Activated T-helper 2 cell treated with anti-CD3 and anti-CD28 coated beads, Interferon-gamma antibody, Interleukin-2, Interleukin-4, amounts not matched to agents 10 μg/mL and 5 μg/mL and 100 μg/mL, durations not matched to agents 14 hours and 24 hours and 36 hours (primary cell): ENCODE measurements at places on chromosomes 7 and 10.

- no peak for DNase-seq
- H3K4me3 ChIP-seq, result no peak overlapping the region
- H3K4me1 ChIP-seq, result no peaks in the 10 kb centered on the region
These were observed 761.9 kb downstream of the MAGI2 start for GRCh38 chr7:78691584-78691983.

DNA sequence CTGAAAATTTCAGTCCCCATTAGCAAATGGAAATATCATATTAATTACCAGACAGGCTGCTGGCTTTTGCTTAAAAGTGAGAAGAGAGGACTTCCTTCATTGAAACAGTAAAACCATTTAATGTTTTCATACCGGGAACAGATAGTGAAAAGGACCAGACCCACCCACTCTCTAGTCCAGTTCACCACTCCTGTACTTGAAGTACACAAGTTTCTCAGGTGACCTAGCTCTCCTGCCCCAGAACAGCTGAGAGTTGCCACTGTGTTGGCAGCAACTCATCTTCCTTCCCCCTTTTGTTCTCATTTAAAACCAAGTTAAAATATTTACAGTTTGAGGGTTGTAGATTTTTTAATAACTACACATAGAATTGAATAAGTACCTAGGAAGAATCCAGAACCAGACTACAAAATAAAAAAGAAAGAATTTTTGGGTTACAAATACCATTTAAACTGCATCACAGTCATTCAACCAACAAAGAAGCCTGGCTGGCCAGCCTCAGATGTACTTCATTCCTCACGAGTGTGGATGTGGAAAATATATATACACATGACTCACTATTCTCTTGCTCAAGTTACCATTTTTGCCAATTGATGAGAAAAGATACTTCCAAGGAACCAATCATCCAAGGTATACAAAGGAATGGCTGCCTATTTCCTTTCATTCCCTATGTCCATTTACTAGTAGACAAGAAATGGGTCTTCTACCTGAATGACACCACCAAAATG, 68.1 kb downstream of the VPS41 start:
- H3K4me3 ChIP-seq, result no peak overlapping the region
- no peak for DNase-seq
- no peaks in the 10 kb centered on the region for H3K27me3 ChIP-seq
- H3K4me1 ChIP-seq, result peaks cover 3% of the 10 kb centered on the region

GRCh38 chr7:155901176-155901575, 88.9 kb upstream of the SHH start:
- H3K27me3 ChIP-seq, result peaks cover 1% of the 10 kb centered on the region
- H3K4me3 ChIP-seq, result no peak overlapping the region
- no peak for DNase-seq
- no peaks in the 10 kb centered on the region for H3K36me3 ChIP-seq
- no peaks in the 10 kb centered on the region for H3K4me1 ChIP-seq

DNA sequence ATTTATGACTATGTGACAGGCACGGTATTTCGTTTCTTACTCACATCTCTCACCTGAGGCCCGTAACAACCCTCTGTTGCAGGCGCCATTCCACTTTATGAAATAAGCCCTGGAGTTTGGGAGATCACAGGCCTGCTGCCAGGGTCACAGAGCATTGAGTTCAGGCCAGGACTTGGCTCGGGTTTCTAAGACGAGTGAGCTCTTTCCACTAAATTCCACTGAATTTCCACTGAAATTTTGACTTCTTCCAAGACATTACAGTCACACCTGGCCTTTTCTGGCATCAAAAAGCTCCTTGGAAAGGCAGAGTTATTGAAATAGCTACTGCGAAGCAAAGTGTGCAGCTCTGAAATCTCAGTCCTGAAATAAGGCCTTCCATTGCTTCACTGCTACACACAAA, 282.8 kb upstream of the MGMT start:
- H3K4me3 ChIP-seq, result no peak overlapping the region
- peaks cover 1% of the 10 kb centered on the region for H3K27me3 ChIP-seq
- no peaks in the 10 kb centered on the region for H3K36me3 ChIP-seq
- no peak overlapping the region for H3K27ac ChIP-seq
- DNase-seq, result no peak
- no peaks in the 10 kb centered on the region for H3K4me1 ChIP-seq

- H3K4me3 ChIP-seq, result no peak overlapping the region
- H3K36me3 ChIP-seq, result peaks cover 56% of the 10 kb centered on the region
These were observed 12.3 kb downstream of the KCTD7 start for GRCh38 chr7:66640802-66641525.

- H3K27me3 ChIP-seq, result no peaks in the 10 kb centered on the region
- H3K36me3 ChIP-seq, result peaks cover 66% of the 10 kb centered on the region
- H3K4me1 ChIP-seq, result no peaks in the 10 kb centered on the region
- no peak overlapping the region for H3K27ac ChIP-seq
- no peak for DNase-seq
These were observed 17.8 kb upstream of the CCNY start for GRCh38 chr10:35318551-35318950.

DNA sequence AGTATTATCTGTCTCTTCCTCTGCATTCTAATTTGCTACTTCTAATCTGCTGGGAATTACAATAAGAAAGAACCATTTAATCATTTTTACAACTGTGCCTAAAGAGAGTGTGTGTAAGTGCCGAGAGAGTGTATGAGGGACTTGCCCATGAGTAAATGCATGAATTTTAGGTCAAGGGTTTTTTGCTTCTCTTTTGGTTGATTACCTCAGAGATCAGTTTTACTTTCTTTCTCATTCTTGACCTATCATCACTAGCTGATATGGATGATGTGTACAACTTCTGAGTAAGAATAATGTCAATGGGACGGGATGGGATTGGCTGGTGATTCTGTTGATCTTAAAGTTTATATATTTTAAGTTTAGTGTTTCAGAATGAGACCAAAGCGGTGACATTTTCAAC, 47.8 kb downstream of the IKZF1 start:
- H3K4me3 ChIP-seq, result peak overlapping the region; percentile 49
- peak overlapping the region; percentile 91 for H3K27ac ChIP-seq

DNA sequence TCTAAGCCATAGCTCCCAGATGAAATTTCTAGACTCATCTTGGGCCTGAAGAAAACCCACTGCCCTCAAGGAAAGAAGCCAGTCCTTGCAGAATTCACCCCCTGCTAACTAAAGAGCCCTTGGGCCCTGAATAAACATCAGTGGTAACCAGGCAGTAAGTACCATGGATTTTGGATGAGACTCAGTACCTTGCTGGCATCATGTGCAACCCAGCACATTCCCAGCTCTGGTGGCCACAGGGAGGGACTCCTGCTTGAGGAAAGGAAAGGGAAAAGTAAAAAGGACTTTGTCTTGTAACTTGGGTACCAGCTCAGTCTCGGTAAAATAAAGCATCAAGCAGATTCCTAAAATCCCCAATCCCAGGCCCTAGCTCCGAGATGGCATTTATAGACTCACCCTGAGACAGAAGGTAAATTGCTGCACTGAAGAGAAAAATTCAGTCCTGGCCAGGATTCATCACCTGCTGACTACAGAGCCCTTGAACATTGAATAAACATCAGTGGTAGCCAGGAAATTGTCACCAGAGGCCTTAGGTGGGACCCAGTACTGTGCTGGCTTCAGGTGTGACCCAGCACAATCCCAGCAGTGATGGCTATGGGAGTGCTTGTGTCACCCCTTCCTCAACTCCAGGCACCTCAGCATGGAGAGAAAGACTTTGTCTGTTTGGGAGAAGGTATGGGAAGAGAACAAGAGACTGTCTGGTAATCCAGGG, 31.2 kb upstream of the SFTPD start:
- H3K4me3 ChIP-seq, result peak overlapping the region; percentile 23
- H3K36me3 ChIP-seq, result no peaks in the 10 kb centered on the region
- no peak overlapping the region for H3K27ac ChIP-seq

- no peak for DNase-seq
- H3K36me3 ChIP-seq, result peaks cover 39% of the 10 kb centered on the region
- peak overlapping the region; percentile 96 for H3K4me3 ChIP-seq
- H3K27me3 ChIP-seq, result no peaks in the 10 kb centered on the region
- H3K27ac ChIP-seq, result peak overlapping the region; percentile 77
These were observed 324 bp downstream of the TWNK start for GRCh38 chr10:100987685-100988049.

- H3K4me3 ChIP-seq, result no peak overlapping the region
- no peaks in the 10 kb centered on the region for H3K4me1 ChIP-seq
- DNase-seq, result no peak
- H3K27ac ChIP-seq, result no peak overlapping the region
- H3K36me3 ChIP-seq, result no peaks in the 10 kb centered on the region
- H3K27me3 ChIP-seq, result no peaks in the 10 kb centered on the region
These were observed 54.3 kb upstream of the DPYSL4 start for GRCh38 chr10:132132421-132132841.

GRCh38 chr7:81705206-81705605, 64.6 kb downstream of the HGF start:
- H3K4me3 ChIP-seq, result no peak overlapping the region
- no peak overlapping the region for H3K27ac ChIP-seq
- H3K27me3 ChIP-seq, result no peaks in the 10 kb centered on the region
- no peak for DNase-seq

DNA sequence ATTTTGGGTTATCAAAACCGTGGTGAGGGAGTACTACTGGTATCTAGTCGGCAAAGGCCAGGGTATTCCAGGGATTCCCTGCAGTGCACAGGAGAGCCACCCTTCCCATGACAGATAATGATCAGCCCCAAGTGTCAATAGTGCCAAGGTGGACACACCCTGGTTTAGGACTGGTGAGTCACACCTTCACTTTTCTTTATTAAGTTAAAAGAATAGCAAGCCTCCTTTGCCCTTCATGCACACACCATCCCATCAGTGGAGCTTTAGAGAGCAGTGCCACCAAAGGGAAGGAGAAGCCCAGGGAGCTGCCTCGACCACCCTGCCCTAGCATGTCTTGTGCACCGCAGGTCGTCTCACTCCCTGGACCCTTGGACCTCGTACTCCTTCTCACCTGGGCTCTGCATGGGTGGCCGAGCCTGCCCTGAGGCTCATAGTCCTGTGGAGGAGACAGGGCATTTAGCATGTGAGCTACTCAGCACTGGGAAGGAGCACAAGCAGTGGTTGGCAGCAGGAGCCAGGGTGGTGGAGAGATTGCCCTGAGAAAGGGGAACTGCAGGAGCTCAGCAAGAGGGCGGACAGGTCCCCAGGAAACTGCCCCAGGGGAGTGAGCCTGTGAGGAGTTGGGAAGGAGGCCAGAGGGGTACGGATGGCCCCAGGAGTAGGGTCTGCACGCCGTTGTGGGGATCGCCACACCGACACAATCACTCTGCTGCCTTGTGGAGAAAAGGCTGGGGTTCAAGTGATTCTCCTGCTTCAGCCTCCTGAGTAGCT, 17.4 kb downstream of the UBE2D4 start:
- no peak overlapping the region for H3K27ac ChIP-seq
- H3K4me3 ChIP-seq, result no peak overlapping the region
- DNase-seq, result no peak

- H3K4me3 ChIP-seq, result no peak overlapping the region
- no peaks in the 10 kb centered on the region for H3K36me3 ChIP-seq
- no peaks in the 10 kb centered on the region for H3K27me3 ChIP-seq
- H3K4me1 ChIP-seq, result no peaks in the 10 kb centered on the region
- H3K27ac ChIP-seq, result no peak overlapping the region
These were observed 106.5 kb downstream of the PRLHR start for GRCh38 chr10:118488710-118489497.

GRCh38 chr10:95296764-95297163, 6.0 kb upstream of the PDLIM1 start:
- H3K4me3 ChIP-seq, result no peak overlapping the region
- peaks cover 18% of the 10 kb centered on the region for H3K4me1 ChIP-seq
- H3K27me3 ChIP-seq, result peaks cover 6% of the 10 kb centered on the region
- H3K27ac ChIP-seq, result no peak overlapping the region

GRCh38 chr7:45660901-45661211, 86.7 kb downstream of the ADCY1 start:
- H3K27ac ChIP-seq, result no peak overlapping the region
- H3K36me3 ChIP-seq, result no peaks in the 10 kb centered on the region
- H3K4me3 ChIP-seq, result no peak overlapping the region
- no peaks in the 10 kb centered on the region for H3K4me1 ChIP-seq
- no peak for DNase-seq

- DNase-seq, result no peak
- H3K27ac ChIP-seq, result no peak overlapping the region
- no peaks in the 10 kb centered on the region for H3K36me3 ChIP-seq
- no peak overlapping the region for H3K4me3 ChIP-seq
- peaks cover 3% of the 10 kb centered on the region for H3K27me3 ChIP-seq
These were observed 269.5 kb downstream of the TRIL start for GRCh38 chr7:28688651-28689050.

GRCh38 chr7:112125250-112125649, 80.9 kb downstream of the DOCK4 start:
- no peaks in the 10 kb centered on the region for H3K4me1 ChIP-seq
- H3K36me3 ChIP-seq, result no peaks in the 10 kb centered on the region
- no peaks in the 10 kb centered on the region for H3K27me3 ChIP-seq
- H3K4me3 ChIP-seq, result no peak overlapping the region
- no peak for DNase-seq

- no peaks in the 10 kb centered on the region for H3K36me3 ChIP-seq
- H3K27ac ChIP-seq, result no peak overlapping the region
- no peak overlapping the region for H3K4me3 ChIP-seq
- peaks cover 17% of the 10 kb centered on the region for H3K4me1 ChIP-seq
- peak; percentile 27 for DNase-seq
These were observed 24.3 kb upstream of the CPA2 start for GRCh38 chr7:130242198-130243014.

DNA sequence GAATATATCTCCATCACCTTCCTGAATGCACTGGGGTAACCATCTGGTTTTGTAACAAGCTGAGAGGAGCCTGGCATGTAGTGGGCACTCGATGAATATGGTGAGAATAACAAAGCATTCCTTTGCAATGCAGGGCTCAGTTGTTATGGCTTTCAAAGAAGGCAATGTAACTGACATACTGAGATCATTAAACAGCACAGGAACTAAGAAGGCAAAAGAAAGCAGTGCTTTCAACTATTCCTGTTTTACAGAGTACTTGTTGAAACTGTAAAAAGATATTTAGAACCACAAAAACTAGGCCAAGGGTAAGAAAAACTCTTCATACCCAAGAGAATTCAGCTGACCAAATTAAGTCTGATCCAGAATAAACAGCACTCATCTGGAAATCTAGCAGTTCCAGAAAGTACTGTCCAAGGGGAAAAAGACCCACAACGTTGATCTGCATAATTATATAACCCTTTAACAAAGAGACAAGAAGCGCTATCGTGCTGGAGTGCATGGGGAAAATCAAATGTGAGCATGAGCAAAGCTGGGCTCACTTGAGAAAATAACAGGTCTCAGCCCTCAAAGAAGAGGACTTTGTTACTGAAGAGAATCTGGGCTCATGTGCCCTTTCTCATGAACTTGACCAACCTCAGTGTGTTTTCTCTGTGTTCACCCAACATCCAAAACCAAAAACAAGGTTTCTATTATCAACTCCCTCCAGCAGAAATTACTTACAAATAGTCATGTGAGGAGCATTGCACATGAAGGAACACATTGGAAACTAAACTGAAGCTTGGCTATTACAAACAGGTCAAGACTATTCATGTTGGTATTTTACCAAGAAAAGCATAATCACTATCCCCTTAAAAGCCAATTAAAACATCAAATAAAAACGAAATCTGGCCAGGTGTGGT, 116.2 kb downstream of the AVL9 start:
- H3K4me1 ChIP-seq, result no peaks in the 10 kb centered on the region
- no peak overlapping the region for H3K4me3 ChIP-seq
- H3K36me3 ChIP-seq, result no peaks in the 10 kb centered on the region
- no peak overlapping the region for H3K27ac ChIP-seq
- H3K27me3 ChIP-seq, result no peaks in the 10 kb centered on the region

- peak overlapping the region; percentile 97 for H3K27ac ChIP-seq
- peaks cover 33% of the 10 kb centered on the region for H3K4me1 ChIP-seq
- peak overlapping the region; percentile 95 for H3K4me3 ChIP-seq
- peaks cover 13% of the 10 kb centered on the region for H3K36me3 ChIP-seq
These were observed 19.1 kb downstream of the MXI1 start for GRCh38 chr10:110226543-110226925.

GRCh38 chr7:121620206-121620605, 224.1 kb upstream of the FAM3C start:
- H3K27ac ChIP-seq, result no peak overlapping the region
- H3K27me3 ChIP-seq, result no peaks in the 10 kb centered on the region
- no peak overlapping the region for H3K4me3 ChIP-seq
- H3K36me3 ChIP-seq, result no peaks in the 10 kb centered on the region
- DNase-seq, result no peak
- H3K4me1 ChIP-seq, result no peaks in the 10 kb centered on the region
